A549 treated with DMSO at 1 μM for 4 hours (cell line): ENCODE measurements at places on chromosomes 5 and 9. TPM values are rescaled to one million over a fixed set of nuclear protein-coding genes. Genes with fewer than 3 reads are reported as not detected.

DMRT3 gene
- total RNA-seq: 0.04 TPM in 1 of 5 replicates, not detected in the others

RGMB gene
- 8.5 to 9.9 TPM (median 9.0 TPM) in 5 replicates for total RNA-seq

PSAT1 gene
- total RNA-seq: 169 to 197 TPM (median 192 TPM) in 5 replicates

CSF1R gene
- 0.05 to 0.37 TPM (median 0.09 TPM) in 5 replicates for total RNA-seq

KCNN2 gene
- 0.11 to 0.23 TPM (median 0.17 TPM) in 4 of 5 replicates, not detected in the other for total RNA-seq

ARHGEF39 gene
- total RNA-seq: 11.9 to 21.4 TPM (median 19.4 TPM) in 5 replicates

SSNA1 gene
- total RNA-seq: 108 to 146 TPM (median 135 TPM) in 5 replicates

CARD9 gene
- total RNA-seq: 0.64 to 2.6 TPM (median 1.1 TPM) in 5 replicates

CER1 gene
- total RNA-seq: not detected in 5 replicates

HTR4 gene
- total RNA-seq: not detected in 5 replicates

LSM11 gene
- 2.9 to 3.6 TPM (median 3.1 TPM) in 5 replicates for total RNA-seq

DPH7 gene
- 24.3 to 29.5 TPM (median 27.4 TPM) in 5 replicates for total RNA-seq

PTPRD gene
- total RNA-seq: 0.09 to 0.56 TPM (median 0.36 TPM) in 5 replicates

IL13 gene
- total RNA-seq: 0.06 to 0.11 TPM in 2 of 5 replicates, not detected in the others

SPINK7 gene
- not detected in 5 replicates for total RNA-seq

CD74 gene
- 0.08 to 0.36 TPM (median 0.12 TPM) in 3 of 5 replicates, not detected in the others for total RNA-seq

BARHL1 gene
- total RNA-seq: 0.06 TPM in 1 of 5 replicates, not detected in the others

C5orf58 gene
- total RNA-seq: not detected in 5 replicates

GMCL2 gene
- total RNA-seq: not detected in 5 replicates

RNF180 gene
- total RNA-seq: 0.12 to 0.60 TPM (median 0.41 TPM) in 5 replicates

PLAC8L1 gene
- 0.42 to 0.57 TPM (median 0.49 TPM) in 3 of 5 replicates, not detected in the others for total RNA-seq

ADAMTSL1 gene
- total RNA-seq: 0.06 to 0.09 TPM in 2 of 5 replicates, not detected in the others

FSTL4 gene
- 2.0 to 5.1 TPM (median 3.9 TPM) in 5 replicates for total RNA-seq

NAIF1 gene
- 4.3 to 8.2 TPM (median 7.0 TPM) in 5 replicates for total RNA-seq

SELENOP gene
- total RNA-seq: 0.10 to 0.72 TPM (median 0.42 TPM) in 5 replicates

PLPPR1 gene
- not detected in 5 replicates for total RNA-seq

PPP1R26 gene
- 15.0 to 20.1 TPM (median 19.0 TPM) in 5 replicates for total RNA-seq

BNC2 gene
- total RNA-seq: 4.7 to 7.2 TPM (median 6.0 TPM) in 5 replicates

TARS1 gene
- 140 to 186 TPM (median 161 TPM) in 5 replicates for total RNA-seq

SPATA31D4 gene
- total RNA-seq: not detected in 5 replicates

RBM18 gene
- total RNA-seq: 13.0 to 24.0 TPM (median 21.8 TPM) in 5 replicates

SEMA5A gene
- total RNA-seq: not detected in 5 replicates

ANKRD34B gene
- total RNA-seq: 0.03 to 0.09 TPM (median 0.05 TPM) in 4 of 5 replicates, not detected in the other

SLC45A2 gene
- total RNA-seq: not detected in 5 replicates

CARTPT gene
- total RNA-seq: not detected in 5 replicates

FGF18 gene
- total RNA-seq: 0.30 to 0.71 TPM (median 0.34 TPM) in 5 replicates

SPINK5 gene
- not detected in 5 replicates for total RNA-seq

BAG1 gene
- 128 to 154 TPM (median 147 TPM) in 5 replicates for total RNA-seq

SLC46A2 gene
- not detected in 5 replicates for total RNA-seq

NUDT12 gene
- 1.7 to 2.5 TPM (median 2.0 TPM) in 5 replicates for total RNA-seq

GFI1B gene
- 0.06 to 0.15 TPM (median 0.06 TPM) in 3 of 5 replicates, not detected in the others for total RNA-seq

OR1Q1 gene
- total RNA-seq: not detected in 5 replicates
